Fibroblast of skin of back (primary cell): ENCODE measurements at places on chromosomes 13 and 19.

DNA sequence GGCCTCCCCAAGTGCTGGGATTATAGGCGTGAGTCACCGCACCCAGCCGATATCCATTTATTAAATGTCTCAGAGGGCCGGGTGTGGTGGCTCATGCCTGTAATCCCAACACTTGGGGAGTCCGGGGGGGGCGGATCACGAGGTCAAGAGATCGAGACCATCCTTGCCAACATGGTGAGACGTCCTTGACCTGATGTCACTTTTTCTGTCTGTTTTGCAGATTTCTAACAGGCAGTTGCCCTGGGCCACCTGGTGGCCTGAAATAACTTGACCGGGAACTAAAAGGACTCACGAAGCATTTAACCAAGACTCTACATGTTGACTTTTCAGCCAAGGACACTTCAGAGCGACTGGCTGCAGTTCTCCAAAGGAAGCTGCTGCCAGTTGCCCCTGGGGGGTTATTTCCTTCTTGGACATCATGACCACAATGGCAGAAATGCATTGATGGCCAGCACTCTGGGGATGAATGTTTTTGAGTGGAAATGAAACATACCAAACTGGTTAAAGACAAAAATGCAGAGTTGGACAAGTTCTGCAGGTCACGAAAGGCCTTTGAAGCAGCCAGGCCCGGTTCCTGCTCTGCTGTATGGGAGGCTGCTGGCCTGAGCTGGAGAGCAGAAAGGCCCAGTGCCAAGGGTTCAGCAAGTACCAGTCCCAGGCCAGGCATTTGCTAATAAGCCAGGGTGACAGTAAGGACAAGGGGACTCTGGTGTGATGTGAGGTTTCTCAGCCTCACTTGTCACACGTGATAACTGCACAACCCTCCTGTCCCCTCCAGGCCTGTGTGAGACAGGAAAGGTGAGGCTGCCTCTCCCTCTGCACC is 8.3 kb downstream of the ZNF837 start:
- DNase-seq, result no peak

GRCh38 chr19:57682226-57682766 is 519 bp downstream of the ZNF551 start:
- DNase-seq, result no peak

- DNase-seq, result no peak
These were observed 19.2 kb downstream of the SIGLEC7 start for GRCh38 chr19:51161266-51161665.

GRCh38 chr13:113218586-113218985 is 9.2 kb downstream of the CUL4A start:
- no peak for DNase-seq

GRCh38 chr13:68597641-68598040 is 1367.5 kb upstream of the PCDH9 start:
- no peak for DNase-seq

DNA sequence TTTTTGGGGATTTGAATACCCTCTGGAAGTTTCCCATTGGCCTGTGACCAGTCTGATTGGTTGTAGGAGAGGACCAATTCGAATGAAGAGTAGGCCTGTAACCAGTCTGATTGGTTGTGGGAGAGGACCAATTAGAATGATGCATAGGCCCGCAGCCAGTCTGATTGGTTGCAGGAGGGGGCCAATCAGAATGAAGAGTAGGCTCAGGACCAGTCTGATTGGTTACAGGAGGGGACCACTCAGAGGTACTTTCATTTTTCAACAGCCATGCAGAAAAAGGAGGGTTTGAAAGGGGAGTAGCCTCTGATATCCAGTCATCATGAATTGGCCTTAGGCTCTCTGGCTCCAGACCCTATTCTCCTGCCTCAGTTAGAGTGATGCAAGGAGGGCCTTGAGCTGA is 30.4 kb upstream of the SLC1A5 start:
- no peak for DNase-seq

DNA sequence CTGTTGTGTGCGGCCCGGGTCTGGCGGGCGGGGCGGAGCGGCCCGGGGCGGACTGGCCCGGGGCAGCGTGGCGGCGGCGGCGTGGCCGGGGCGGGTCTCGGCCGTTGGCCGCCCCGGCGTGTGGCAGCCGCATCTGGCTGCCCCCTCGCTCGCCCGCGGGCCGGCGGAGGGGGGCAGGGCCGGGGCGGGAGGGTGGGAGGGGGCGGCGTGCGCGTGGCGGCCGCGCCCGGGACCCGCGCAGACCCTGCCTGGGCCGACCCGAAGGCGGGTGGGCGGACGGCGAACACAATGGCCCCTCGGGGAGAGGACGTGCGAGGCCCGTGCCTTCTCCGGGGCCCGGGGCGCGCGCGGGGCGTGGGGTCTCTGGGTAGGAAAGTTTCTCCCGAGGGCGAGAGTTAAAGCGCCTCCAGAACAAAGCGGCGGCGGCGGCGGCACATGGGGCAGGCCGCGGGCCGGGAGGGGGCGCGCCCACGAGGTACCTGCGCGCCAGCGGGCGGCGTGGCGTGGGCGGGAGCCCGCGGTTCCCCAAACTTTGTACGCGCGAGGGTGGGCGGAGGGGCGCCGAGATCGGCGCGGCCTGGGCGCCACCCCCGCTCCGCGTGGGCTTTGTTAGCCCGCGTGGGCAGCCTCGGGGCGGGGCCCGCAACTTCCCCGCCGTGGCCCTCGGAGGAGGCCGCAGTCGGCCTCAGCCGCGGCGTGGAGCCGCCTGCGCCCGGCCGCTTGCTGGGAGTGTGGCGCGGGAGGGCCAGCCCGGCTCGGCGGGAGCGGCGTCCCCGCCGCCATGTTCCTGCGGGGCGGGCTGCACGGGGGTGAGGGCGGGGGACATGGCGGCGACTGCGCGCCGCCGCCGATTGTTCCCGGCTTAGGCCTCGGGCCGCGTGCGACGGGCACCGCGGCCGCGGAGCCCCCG is 764 bp downstream of the MIR17HG start:
- DNase-seq, result peak; percentile 31

DNA sequence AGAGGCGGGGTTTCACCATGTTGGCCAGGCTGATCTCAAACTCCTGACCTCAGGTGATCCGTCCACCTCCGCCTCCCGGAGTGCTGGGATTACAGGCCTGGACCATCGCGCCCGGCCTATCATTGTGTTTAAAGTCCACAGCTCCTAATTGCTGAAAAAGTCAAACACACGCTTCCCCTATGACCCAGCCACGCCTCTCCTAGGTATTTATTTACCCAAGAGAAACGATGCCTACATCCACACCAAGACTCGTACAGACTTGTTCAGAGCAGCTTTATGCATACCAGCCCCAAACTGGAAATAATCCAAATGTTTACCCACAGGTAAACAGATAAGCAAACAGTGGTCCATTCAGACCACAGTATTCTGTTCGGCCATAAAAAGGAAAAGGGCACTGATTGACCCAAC is 15.1 kb downstream of the ZNRF4 start:
- no peak for DNase-seq

- DNase-seq, result no peak
These were observed 324.4 kb downstream of the LMO7 start for GRCh38 chr13:75960538-75960994.

- peak; percentile 66 for DNase-seq
These were observed 814.4 kb downstream of the EFNB2 start for GRCh38 chr13:105721016-105721415.

DNA sequence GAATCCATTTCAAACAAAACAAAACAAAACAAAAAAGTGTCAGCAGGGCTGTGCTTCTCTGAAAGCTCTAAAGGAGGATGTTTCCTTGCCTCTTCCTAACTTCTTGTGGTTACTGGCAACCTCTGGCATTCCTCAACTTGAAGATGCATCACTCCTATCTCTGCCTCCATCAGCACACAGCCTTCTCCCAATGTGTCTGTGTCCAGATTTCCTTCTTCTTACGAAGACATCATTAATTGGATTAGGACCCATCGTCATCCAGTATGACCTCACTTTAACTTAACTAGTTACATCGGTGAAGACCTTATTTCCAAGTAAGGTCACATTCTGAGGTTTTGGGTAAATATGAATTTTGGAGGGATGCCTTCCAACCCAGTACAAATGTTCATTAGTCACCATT is 33.8 kb upstream of the GTF2F2 start:
- DNase-seq, result peak; percentile 21

DNA sequence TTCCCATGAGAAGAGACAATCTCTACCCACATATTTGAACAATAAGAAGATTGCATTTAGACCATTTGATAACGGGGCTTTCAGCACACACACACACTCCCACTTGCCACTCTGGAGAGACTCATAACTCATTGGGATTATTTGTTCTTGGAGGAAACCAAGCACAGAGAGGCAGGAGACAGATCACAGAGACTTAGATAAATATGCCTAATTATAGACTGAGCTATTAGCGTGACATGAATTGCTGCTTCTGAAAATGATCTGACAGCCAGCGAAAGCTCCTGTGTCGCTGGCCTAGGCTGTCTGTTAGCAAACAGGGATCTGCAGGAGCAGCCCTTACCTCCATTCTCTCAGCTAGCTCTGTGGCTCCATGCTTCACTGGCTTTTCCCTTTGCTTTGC is 111.4 kb downstream of the CCNA1 start:
- DNase-seq, result no peak

- DNase-seq, result peak; percentile 27
These were observed 523 bp downstream of the ELAVL1 start for GRCh38 chr19:8004723-8005513.

- DNase-seq, result peak; percentile 2
These were observed 21.4 kb upstream of the ERVV-1 start for GRCh38 chr19:52992109-52993004.

GRCh38 chr13:36758345-36758744 is 60.7 kb upstream of the RFXAP start:
- DNase-seq, result no peak

- peak; percentile 24 for DNase-seq
These were observed 289.4 kb upstream of the MIR17HG start for GRCh38 chr13:91058066-91058465.

GRCh38 chr13:66972659-66973058 is 257.5 kb downstream of the PCDH9 start:
- peak; percentile 15 for DNase-seq

DNA sequence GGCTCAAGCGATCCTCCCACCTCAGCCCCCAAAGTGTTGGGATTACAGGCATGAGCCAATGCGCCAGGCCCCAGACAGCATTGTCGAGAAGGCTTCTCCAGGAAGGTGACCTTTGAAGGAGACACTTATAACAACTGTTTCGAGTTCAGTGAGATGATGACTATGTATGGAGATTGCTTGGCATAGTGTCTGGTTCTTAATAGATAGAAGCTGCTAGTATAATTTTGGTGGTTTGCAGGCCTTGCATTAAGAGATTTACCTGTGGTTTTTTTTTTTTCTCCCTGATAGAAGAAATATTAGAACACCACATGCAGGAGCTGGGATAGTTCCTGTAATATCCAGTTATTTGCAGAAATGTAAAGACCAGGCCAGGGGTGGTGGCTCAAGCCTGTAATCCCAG is 3.7 kb downstream of the MARCHF2 start:
- no peak for DNase-seq

DNA sequence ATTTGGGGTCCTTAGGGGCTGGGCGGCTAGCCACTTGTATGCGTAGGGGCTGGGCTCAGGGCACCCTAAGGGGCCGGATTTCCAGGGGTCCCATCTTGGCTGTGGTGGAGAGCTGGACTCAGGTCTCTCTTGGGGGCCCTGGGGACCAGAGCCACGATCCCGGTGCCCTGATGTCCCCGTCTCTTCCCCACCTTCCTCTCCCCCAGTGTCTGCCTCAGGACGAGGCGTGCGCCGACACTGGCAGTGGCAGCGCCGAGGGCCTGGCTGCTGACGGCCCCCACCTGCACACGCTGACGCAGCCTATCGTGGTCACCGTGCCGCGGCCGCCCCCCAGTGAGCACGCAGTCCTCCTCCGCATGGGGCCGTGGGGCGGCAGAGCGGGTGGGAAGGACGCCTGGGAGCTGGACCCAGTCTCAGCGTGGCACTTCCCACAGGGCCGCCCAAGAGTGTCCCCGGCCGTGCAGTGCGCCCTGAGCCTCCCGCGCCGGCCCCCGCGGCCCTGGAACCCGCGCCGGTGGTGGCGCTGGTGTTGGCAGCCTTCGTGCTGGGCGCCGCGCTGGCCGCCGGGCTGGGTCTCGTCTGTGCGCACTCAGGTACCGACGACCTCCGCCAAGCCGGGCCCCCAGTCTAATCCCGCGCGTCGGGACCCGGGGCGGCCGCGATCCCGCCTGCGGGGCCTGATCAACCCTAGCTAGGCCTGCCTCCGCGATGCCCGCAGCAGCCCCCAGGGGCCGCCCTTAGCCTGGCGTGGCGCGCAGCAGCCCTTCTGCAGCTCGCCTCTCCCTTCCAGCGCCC is 2.7 kb upstream of the SNAPC2 start:
- peak; percentile 55 for DNase-seq

- DNase-seq, result no peak
These were observed 1702.1 kb upstream of the PCDH20 start for GRCh38 chr13:63117710-63118109.

DNA sequence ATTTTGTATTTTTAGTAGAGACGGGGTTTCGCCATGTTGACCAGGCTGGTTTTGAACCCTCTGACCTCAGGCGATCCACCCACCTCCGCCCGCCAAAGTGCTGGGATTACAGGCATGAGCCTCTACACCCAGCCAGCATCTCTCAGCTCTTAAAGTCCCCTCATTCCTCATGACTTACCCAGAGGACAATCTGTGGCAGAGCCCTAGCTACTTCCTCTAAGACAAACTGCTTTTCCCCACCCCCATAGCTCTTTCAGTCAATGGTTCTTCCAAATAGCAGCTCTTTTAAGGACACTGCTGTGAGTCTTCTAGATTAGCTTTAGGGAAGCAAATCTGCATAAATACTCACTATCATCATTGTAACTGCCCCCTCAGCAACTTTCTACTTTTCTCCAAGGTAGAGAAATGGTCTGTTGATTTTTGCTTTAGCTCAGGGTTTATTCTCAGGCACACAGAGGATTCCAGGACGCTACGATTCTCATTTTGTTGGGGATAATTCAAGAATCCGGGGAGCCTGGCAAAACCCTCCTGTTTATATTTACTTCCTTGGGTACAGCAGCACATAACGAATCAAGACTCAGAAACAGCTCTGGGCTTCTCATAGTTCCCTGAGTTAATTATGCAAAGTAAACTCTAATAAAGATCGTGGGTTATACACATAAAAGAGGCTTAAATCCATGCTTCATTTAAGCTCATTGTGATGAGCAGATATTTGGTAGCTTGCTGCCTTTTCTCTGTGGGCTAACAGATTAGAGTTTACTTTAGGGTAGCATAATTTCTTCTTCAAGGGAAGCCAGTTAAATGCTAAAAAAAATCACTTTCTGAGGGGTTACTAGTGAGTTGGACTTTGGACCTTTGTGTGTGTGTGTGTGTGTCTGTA is 357.4 kb downstream of the TDRD3 start:
- no peak for DNase-seq

GRCh38 chr13:96762876-96763275 is 231.4 kb downstream of the OXGR1 start:
- no peak for DNase-seq

DNA sequence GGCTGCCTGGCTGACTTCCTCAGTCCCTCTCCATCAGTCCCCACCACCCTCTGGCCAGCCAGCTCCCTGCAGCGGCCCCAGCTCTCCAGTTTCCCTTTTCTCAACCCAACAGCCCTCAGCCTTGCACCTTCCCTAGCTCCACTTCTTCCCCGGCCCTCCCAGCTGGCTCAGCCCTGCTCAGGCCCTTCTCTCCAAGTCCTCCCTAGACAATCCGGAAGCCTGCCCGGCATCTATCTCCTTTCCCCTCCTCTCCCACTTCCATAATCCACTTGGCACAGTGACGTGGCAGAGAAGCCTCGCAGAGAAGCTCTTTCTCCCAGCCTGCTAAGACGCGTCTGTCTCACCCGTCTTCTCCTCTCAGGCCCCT is 1.1 kb downstream of the UBXN6 start:
- peak; percentile 79 for DNase-seq

GRCh38 chr13:48819899-48820298 is 155.8 kb upstream of the FNDC3A start:
- DNase-seq, result no peak
